ENCODE measurements at places on chromosomes 3 and 15. TPM values are rescaled to one million over a fixed set of nuclear protein-coding genes. Genes with fewer than 3 reads are reported as not detected.

The PP2D1 gene
- total RNA-seq: not detected

- DNase-seq: no peak
These were observed 205.3 kb downstream of the SOX2 start for GRCh38 chr3:181917027-181917426.

DNA sequence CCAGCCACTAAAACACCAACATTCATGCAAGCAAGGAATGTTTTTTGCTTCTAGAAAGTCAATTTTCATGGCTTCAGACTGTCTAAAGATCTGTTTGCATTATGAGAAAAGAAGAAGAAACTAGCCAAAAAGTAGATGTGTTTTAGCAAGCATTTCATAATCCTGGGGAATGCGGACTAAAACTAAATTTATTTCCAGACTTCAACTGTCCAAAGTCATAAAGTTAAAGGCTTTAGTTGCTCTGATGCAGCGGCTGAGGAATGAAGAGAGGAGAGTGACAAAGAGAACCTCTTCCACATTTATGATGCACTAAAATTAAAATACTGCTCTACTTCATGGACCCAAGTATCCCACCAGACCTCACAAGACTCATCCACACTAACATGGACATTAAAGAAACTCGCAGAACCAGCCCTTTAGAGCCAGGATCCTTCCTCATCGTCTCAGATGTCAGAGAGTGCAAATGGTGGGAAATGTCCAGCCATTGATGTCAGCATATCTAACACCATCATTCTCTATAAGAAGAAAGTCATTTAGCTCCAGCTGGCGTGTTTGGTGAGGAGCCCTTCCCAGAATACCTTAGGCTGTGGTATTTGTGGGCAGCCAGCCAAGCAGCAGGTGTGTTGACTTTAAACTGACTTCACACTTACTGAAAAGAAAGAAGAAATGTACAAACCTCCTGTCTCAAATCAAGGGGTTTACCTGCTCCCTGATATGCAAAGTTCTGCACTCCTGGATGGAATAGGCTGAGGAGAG, 17.4 kb downstream of the FYCO1 start:
- DNase-seq: no peak

GRCh38 chr15:99504823-99505551, 60.8 kb upstream of the MEF2A start:
- DNase-seq: no peak

GRCh38 chr3:95343767-95344166, 1280.9 kb downstream of the NSUN3 start:
- no peak for DNase-seq

GRCh38 chr3:190883973-190884832, 21.7 kb upstream of the GMNC start:
- DNase-seq: peak; percentile 16

All from tibial nerve (tissue), 4 donors.